IMR-90 (cell line): ENCODE measurements at places on chromosomes 12 and 14.
A peak's percentile ranks its signal among the peaks of the same experiment; 100 is the strongest.

GRCh38 chr14:20429801-20430669, 5.9 kb downstream of the KLHL33 start:
- DNase-seq, result no peak

GRCh38 chr12:68743356-68743755, 2.6 kb upstream of the SLC35E3 start:
- DNase-seq, result no peak

- DNase-seq, result no peak
These were observed 97.0 kb downstream of the SCARB1 start for GRCh38 chr12:124766727-124767065.

GRCh38 chr14:95137804-95138167, 19.5 kb downstream of the DICER1 start:
- DNase-seq, result no peak

- no peak for DNase-seq
These were observed 330.2 kb downstream of the ZFP36L1 start for GRCh38 chr14:68462683-68463082.

- DNase-seq, result no peak
These were observed 10.1 kb upstream of the CEBPE start for GRCh38 chr14:23128969-23129758.

DNA sequence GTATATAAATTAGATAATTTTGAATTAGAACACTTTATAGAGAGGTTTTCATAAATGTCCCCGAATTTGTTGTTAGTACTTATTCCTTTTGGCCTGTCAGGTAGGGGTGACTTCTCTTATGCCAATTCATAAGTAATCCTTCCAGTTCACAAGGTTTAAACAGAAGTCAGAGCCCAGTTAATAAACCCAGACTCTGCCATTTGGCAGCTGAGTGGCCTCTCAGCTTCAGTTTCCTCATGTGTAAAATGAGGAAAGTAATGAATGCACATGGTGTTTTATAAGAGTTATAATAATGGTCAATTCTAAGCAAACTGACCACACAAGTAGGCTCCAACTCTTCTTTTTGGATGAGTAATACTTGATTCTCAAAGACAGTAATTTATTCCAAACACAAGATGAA, 10.3 kb downstream of the MTERF2 start:
- peak; percentile 28 for DNase-seq

DNA sequence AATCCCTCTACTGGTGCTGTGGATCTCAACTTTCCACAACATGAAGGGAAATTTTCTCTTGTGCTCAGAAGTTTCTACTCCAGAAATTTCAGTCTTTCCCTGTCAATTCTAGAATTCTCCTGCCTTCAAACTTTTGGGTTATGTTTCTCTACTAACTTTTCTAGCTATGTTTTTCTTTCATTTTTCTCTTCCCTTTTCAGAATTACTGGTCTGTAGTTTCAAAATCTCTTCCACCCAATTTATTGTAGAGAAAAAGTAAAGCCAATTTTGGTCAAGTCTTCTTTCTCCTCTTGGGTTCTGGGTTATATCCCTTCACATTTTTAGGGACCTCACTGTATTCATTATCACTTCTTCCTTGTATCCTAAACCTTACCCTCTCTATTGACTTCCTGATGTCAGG, 18.9 kb downstream of the CNTN1 start:
- no peak for DNase-seq

DNA sequence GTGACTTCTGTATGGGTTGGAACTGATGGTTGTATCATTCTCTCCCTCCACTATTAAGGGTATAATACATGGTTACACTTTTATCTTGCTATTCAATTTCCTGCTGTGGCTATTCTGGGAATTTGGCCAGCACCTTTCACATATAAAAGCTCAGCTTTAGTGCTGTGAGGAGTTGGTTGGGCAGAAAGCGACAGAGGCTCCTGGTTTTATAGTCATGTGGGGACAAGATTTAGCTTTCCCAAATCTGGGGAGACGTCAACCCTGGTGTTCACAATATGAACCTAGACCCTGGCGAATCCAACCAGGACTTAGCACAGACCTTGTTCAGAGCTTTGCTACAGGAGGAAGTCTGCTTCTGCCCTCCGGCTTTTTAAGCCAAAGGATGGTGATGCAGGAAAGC, 36.5 kb downstream of the FOS start:
- peak; percentile 52 for DNase-seq
